ENCODE measurements at places on chromosomes 2 and 18. TPM values are rescaled to one million over a fixed set of nuclear protein-coding genes. Genes with fewer than 3 reads are reported as not detected.
A peak's percentile ranks its signal among the peaks of the same experiment; 100 is the strongest.

- peak; percentile 83 for DNase-seq
Observed at GRCh38 chr2:1791685-1792435, 47.5 kb upstream of the PXDN start.

Gene MRO
- 1.8 TPM for total RNA-seq

Gene DSEL
- total RNA-seq = 157 TPM

Gene FN1
- total RNA-seq = 18,025 TPM

Gene BCL2
- total RNA-seq = 11.9 TPM

DNA sequence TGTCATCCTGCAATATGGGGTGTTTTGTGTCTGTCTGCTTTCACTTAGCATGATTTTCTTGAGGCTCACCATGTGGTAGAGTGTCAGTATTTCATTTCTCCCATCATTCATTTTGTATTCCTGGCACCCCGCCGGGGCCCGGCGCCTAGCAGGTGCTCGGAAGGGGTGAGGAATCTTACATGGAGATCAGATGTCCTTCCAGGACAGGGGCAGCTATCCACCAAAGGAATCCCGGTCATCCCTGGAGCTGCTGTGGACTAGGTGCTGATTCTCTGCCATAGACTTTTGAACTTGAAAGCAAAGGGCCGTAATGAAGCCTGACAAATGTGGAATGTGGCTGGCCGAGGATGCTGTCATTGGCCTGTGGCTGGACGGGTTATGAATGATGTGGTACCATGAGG is 2.4 kb downstream of the PRELID3A start:
- no peak for DNase-seq

DNA sequence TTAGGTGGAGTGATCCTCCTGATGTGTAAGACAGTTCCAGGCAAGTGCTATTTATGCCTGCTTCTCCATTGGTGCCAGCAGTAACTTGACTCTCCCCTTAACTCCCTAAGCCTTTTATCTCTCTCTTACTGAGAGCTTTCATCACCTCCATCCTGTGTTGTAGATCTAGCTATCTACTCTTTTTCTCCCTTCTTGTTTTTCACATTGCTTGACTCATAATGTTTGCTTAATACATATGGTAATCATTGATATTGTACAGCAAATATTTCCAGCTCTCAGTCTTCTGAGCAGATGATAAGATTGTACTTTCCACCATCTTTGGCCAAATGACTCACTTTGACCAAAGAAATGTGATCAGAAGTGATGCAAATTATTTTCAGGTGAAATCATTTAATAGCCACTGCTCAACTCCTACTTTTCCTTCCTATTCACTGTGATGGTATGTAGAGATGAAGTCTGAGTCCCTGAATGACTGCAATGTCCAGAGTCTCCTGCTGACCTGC is 165.0 kb downstream of the PLCL1 start:
- no peak for DNase-seq

Gene SFXN5
- 17.0 TPM for total RNA-seq

- DNase-seq = no peak
Observed at GRCh38 chr2:17309181-17309580, 209.1 kb downstream of the RAD51AP2 start.

- DNase-seq = peak; percentile 79
Observed at GRCh38 chr2:218290316-218291261, 1.7 kb downstream of the TMBIM1 start.

All from osteoblast (primary cell).